SK-N-DZ (cell line): ENCODE measurements at places on chromosomes 6 and 20.

- no peak for DNase-seq
Measured at GRCh38 chr20:19626896-19627295, 131.2 kb upstream of the RIN2 start.

DNA sequence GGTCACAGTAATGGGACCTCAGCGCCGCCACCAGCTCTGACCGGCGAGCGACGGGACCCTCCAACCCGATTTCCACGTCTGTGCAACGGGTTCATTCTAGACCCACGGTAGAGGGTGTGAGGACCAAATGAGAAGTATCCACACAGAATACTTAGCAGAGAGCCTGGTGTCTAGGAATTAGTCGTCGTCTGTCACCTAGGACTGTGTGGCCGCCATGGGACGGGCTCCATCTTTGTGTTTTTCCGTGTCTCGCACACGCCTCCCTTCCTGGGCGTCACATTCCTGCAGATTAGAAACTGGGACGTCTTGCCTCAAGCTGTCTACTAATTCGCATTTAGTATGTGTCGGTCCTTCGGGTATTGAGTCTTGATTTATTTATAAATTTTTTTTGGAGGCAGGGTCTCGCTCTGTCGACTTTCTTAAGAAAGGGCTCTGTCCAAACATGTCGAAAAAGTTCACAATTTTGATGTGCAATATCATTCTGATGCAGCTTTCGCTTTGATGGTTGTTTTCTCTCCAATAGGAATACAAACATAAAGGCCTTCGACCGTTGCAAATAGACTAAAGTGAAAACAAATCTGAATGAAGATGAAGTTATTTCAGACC, 563 bp downstream of the MGME1 start:
- DNase-seq: no peak

GRCh38 chr6:15952231-15953151, 176.4 kb upstream of the MYLIP start:
- DNase-seq: peak; percentile 82

GRCh38 chr6:24549674-24550353, 55.0 kb downstream of the ALDH5A1 start:
- DNase-seq: no peak

DNA sequence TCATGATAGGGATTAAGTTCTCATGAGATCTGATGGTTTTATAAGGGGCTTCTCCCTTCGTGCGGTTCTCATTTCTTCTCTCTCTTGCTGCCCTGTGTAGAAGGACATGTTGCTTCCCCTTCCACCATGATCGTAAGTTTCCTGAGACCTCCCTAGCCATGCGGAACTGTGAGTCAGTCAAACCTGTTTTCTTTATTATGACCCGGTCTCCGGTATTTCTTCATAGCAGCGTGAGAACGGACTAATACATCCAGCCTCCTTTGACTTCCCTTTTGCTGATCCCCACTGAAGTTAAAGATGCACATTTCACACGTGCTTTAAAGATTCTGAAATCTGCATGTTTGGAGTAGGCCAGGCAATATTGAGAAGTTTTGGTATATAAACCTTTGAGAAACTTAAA, 543.1 kb downstream of the PRKN start:
- no peak for DNase-seq

- no peak for DNase-seq
Measured at GRCh38 chr20:13355411-13355810, 134.3 kb downstream of the ISM1 start.

DNA sequence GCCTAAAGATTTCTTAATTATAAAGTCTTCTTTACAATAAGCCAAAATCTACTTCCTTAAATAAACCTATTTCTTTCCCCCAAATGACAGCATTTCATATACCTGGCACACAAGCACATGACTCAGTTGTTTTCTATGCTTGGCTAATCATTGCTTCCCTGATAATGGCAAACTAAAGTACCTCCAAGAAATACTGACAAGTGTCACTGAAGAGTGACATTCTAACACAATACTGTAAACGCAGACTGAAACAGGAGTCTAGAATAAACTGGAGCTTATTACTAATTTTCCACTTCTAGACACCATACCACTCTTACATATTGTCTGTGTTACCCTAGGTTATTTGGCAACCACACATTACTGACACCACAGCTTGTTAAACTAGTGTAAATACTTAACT, 14.3 kb downstream of the SYNCRIP start:
- no peak for DNase-seq

DNA sequence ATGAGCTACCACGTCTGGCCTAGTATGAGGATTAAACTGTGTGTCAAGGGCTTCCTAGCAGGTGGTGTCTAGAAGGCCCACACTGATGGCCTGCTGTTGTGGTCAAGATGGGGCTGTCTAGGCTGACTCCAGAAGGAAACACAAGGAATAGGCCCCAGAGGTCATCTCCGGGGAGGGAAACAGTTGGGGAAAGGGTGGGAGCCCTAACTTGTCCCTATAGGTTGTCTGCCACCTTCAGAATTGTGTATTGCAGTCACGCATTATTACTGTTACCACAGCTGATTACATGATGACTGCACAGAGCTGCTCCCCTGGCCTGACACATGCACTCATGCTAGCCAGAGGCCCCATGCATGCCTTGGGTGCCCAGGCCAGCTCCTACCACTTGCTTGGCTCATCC, 27.3 kb downstream of the C20orf203 start:
- DNase-seq: no peak

- DNase-seq: no peak
Measured at GRCh38 chr6:147372806-147373205, 135.7 kb upstream of the SAMD5 start.

DNA sequence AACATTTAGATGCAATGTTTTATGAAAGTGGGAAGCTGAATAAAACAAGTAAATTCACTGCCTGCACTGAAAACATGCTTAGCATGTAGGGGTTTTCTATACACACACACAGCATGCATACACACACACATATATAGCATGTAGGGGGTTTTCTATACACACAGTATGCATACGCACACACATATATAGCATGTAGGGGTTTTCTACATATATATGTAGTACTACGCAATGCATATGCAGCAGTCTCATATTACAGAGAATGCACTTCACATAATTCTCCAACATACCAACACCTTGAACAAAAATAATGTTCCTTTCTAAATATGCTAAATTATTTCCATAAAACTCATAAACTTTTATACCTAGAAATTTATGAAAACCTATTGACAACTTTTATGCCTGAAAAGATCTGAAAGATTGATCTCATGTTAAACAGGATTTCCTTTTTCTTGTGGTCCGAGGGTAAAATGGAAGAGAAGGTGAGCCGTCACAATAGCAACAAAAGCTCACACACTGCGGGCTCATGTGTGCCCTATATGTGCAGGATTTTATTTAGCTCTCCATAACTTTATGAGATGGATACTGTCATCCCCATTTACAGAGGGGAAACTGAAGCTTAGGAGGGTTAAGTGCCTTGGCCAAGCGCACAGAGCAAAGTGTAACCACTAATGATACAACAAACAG, 81.9 kb upstream of the TULP1 start:
- DNase-seq: no peak

- DNase-seq: no peak
Measured at GRCh38 chr6:32956176-32956575, 3.3 kb upstream of the HLA-DMA start.

- no peak for DNase-seq
Measured at GRCh38 chr20:46081074-46081473, 8.7 kb downstream of the NCOA5 start.

DNA sequence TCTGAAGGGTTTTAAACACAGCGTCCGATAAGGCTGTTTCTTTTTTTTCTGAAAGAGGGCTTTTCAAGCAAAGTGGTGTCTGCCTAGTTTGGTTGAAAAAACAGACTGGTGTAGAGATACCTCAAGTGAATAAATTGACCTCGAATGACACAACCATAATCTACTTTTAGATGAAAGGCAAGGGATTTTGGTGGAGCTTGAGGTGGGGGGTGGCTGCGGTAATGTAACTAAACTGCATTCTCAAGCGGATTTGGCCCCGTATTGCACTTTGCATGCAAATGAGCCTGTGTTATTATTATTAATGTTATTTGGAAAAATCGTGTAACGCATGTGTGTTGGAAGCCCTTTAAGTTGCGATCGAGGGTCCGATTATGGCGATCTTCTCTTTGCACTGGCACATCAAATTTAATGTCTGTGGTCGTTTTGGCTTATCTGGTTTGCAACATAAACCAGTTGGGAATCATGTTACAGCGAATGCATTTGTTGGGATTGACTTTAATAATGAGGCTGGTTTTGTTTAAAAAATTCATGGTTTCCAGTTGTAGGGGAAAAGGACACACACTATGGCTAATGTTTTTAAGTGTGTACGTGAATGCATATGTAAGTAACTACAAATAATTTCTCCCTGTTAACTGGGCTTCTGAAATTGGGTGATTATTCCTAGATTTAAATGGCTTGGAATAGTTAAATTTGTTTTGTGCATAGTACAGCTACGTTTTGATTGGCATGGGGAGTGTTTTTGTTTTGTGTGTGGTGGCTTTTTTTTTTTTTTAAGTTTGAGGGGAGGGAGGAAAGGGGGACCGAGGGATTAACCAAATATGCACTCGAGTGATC, 1.0 kb downstream of the JARID2 start:
- no peak for DNase-seq

DNA sequence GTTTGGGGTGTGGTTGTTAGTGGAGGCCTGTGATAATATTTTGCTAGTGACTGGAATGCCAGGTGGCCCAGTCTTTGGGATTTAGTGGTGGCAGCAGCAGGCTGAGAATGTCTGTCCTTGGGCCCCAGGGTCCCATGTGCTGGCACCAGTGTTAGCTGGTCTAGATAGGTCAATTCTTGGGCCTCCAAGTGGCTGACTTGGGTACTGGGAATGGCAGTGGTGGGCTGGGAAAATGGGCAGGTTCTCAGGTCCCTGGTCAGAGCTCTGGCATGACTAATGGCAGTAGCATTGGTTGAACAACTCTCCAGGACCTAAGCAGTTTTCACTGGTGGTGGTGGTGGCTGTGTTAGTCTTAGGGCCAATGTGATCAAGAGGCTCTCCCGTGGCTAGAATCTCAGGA, 50.3 kb downstream of the OLIG3 start:
- DNase-seq: no peak
